Stimulated activated CD4-positive, alpha-beta T cell treated with anti-CD3 and anti-CD28 coated beads, Interleukin-1b, Interleukin-23, amount 100 ng/mL, for 1 hour (primary cell): ENCODE measurements at places on chromosomes 4 and X.

- DNase-seq: no peak
Observed at GRCh38 chr4:182768838-182769237, 148.3 kb downstream of the DCTD start.

DNA sequence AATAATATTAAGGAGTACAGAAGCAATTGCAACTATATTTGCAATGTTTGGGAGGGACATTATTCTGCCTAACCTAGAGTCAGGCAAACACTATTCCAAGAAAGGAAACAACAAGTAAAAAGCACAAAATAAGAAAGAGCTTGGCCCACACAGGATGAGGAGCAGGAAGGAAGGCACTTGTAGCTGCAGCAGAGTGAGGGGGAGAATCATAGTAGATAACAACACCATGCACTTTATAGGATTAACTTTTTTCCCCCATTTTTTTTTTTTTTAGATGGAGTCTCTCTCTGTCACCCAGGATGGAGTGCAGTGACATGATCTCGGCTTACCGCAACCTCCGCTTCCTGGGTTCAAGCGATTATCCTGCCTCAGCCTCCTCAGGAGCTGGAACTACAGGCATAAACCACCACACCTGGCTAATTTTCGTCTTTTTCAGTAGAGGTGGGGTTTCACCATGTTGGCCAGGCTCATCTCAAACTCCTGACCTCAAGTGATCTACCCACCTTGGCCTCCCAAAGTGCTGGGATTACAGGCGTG is 10.3 kb upstream of the JCHAIN start:
- no peak for DNase-seq

DNA sequence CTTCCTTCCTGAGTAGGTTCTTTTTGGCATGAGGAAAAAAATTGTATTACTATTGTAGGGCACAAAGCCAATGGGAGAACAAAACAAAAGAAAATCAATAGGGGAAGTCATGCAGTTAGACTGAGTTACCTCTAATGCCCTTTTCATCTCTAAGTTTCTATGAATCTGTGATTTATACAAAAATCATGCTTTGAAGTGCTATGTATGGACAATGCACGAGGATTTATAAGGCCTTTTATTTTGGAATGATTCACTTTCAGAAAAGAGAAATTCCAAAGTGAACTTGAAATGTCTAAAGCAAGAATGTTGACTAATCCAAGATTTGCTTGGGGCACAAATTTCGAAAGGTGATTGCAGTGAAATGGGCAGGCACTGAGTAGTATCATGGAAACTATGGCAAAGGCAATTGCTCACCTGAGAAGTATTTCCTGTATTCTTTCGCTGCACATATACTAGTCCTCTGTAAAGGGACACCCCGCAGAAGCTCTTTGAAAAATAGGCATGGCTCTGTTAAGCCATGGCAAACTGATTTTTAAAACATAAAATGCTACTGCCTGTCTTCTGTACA is 52.8 kb downstream of the ADGRG4 start:
- DNase-seq: no peak

DNA sequence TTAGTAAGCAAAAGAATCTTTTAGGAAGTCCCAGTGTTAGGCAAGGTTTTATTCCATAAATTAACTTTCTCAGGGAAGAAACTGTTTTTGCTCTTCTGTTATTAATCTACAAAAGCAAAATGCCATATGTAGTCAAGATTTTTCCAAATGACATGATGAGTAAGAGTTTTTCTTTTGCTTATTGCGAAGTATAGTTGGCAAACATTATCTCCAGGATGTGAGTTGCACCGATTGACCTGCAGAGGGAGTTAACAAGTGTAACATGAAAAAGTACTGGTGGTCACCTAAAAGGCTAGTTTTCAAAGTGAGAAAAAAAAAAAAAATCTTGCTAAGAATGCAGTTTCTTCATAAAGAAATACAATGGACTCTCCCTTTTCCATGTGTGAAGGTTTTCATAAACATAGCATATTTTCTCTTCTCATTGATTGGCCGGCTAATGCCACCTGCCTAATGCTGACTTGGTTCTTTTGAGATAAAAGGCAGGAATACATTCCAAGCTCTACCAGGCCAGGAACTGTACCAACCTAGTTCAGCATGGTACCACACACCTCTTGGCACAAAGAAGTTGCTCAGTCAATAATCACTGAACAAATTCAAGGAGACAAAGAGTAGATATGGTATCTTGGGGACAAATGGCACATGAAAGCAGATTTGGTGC is 100.2 kb downstream of the LNX1 start:
- no peak for DNase-seq
